Fibroblast of villous mesenchyme (primary cell): ENCODE measurements at places on chromosomes 16 and 17.

DNA sequence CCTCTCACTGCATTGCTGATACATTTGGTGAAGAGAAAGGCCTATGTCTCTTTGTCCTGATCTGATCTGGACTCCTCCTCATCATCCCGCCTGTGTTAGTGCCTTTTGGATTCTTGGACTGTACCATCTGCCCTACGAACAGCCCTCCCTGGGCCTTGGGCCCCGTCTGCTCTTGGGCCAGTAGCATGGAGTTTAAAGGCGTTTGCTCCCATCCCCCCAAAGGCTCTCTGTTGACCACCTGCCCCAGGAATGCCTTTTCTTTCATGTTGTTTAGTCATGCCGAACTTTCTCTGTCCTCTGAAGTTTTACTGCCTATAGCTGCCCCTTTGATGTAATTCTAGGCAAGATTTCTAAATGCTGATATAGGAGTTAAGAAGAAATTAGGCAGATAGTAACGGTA lies 30.9 kb upstream of the MEAK7 start:
- DNase-seq: no peak

DNA sequence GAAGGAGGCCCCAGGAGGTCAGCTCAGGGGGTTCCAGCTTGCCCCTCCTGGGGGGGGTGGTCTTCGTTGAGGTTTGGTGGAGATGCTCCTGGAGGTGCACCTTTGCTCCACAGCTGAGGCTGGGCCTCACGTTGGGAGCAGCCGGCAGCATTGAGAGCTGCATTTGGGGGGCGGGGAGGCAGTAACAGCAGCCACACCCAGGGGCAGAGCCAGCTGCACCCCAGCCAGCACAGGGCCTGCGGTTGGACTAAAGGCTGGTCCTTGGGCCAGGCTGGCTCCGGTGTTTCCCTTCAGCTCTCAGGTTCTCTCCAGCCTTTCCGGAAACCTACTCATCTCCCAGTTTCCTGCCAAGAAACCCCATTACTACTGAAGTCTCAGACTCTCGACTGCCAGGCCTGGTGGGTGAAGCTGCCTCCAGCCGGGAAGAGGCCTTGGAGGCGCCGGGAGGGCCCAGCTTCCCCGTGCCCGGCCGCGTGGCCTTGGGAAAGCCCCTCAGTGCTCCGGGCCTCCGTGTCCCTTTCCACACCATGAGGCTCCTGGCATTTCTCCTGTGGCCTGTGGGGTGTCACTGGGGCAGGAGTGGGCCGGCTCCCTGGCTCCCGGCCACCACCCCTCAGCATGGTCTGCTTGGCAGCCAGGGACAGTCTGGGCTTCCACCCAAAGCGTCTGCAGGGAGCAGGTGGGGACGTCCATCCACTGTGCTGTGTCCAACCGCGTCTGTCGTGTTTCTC lies 14.0 kb upstream of the BAIAP2 start:
- no peak for DNase-seq

GRCh38 chr17:27768858-27769410 lies 31.4 kb downstream of the NOS2 start:
- DNase-seq: no peak

DNA sequence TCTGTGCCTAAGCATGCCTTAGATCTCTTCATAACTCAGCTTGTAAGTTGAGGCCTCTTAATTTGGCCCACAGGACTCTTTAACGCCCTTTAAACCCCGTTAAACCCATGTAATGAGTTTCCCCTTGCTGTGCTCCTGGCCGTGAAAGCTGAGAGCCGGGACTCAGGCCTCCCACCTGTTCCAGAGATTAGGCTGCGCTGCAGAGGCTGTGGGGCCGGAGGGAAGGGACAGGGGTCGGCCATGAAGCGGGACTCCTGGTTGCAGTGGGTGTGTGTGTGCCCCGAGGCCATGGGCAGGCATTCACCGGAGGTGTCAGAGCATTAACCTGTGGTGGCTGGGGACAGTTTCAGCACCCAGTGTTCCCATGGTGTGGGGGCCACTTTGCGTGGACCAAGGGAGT lies 150.8 kb upstream of the IRX3 start:
- no peak for DNase-seq

- DNase-seq: peak; percentile 74
Observed at GRCh38 chr16:3235856-3236669, 1.1 kb upstream of the ZNF200 start.

GRCh38 chr17:72567774-72568173 lies 447.0 kb downstream of the SOX9 start:
- no peak for DNase-seq

DNA sequence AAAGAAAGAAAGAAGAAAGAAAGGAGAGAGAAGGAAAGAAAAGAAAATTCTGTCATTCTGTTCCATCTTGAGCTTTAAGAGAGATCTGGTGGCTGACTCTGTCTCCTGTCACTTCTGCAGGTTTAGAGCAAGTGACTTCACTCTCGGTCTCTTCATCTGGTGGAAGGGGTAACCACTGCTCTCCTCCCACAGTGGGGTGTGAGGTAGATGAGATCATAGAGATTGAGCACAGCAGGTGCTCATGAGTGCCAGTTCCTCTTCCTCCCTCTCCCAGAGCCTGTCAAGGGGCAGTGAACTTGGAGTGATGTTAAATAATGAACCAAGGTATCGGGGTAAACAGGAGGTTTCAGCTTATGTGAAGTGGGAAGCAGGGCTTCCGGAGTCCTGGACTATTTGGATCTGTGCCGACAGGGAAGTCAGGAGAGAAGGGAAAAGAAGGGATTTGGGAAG lies 47.7 kb downstream of the BEAN1 start:
- no peak for DNase-seq

DNA sequence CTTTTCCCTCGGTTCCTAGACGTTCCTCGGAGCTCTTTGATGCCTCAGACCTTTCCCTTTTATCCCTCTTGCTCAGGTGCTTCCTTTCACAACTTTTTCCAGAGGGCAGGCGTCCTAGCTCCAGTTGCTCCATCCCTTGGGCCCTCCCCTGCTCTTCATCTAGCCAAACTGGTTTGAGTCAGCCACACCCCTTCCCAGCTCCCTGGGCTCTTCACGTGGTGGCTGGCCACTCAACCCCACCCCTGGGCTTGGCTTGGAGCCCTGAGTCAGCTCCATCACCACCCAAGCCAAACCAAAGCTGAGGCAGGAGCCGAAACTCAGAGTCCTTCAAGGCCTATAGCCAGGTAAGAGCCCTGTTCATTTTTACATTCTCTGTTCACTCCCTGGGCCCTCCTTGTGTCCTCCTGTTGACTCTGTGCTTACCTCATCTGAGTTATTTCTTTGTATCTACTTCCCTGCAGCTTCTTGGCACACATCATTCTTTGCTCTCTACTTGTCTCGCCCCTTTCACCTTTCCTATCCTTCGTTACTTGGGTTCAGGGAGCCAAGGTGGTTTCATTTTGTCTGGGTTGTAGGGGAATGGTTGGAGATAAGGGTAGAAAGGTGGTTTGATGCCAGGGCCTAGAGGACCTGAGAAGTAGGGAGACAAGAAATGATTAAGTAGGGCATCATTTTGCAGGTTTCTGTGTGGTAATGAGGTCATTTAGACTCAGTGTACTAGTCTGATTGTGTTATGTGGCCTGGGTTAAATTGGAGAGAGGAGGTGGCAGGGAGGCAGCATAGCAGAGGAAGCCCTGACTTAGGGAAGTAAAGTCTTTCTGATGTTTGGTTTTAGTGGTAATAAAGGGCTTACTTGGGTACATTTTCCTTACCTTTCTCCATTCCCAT lies 7.6 kb upstream of the PHKG2 start:
- peak; percentile 87 for DNase-seq

- DNase-seq: no peak
Observed at GRCh38 chr17:13067629-13068303, 49.9 kb upstream of the ELAC2 start.
